ENCODE measurements at places on chromosomes 12 and 14. TPM values are rescaled to one million over a fixed set of nuclear protein-coding genes. Genes with fewer than 3 reads are reported as not detected.

Gene DCAF11
- 56.4 TPM for total RNA-seq

Gene REM2
- total RNA-seq: 0.29 TPM

Gene LRCOL1
- 0.84 TPM for total RNA-seq

Gene CIDEB
- total RNA-seq: 22.7 TPM

Gene DAO
- not detected for total RNA-seq

Gene NTN4
- total RNA-seq: 61.9 TPM

DNA sequence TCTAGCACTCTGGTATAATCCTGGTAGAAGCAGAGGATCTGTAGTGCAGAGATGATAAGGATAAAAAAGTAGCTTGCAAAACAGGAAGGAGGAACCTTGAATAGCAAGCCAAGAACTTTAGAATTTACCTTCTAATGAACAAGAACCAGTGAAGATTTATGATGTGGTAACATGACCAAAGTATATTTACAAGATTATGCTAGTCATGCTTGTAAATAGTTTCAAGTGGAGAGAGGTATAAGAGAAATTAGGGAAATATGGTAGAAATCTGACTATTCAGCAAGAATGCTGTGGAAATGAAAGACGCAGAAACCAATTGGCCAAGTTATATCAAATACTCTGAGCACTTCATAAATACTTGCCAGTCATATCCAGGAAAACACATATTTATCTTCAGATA, 47.8 kb downstream of the ERGIC2 start:
- no peaks in the 10 kb centered on the region for H3K36me3 ChIP-seq
- H3K4me1 ChIP-seq: no peaks in the 10 kb centered on the region

DNA sequence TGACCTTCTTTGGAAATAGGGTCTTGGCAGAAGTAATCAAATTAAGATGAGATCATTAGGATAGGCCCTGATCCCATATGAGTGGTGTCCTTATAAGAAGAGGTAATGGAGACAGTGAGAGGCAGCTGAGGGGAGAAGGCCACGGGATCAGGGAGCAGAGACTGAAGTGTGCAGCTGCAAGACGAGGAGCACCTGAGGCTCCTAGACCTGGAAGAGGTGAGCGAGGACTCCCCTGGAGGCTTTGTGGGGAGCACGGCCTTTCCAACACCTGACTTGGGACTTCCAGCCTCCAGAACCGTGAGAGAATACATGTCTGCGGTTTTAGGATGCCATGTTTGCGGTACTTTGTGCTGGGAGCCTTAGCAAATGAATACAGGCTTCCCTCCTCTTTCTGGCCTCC, 37.5 kb downstream of the LRTM2 start:
- no peaks in the 10 kb centered on the region for H3K4me1 ChIP-seq
- no peaks in the 10 kb centered on the region for H3K36me3 ChIP-seq
- no peak overlapping the region for H3K4me3 ChIP-seq
- H3K27me3 ChIP-seq: no peaks in the 10 kb centered on the region
- H3K27ac ChIP-seq: no peak overlapping the region

DNA sequence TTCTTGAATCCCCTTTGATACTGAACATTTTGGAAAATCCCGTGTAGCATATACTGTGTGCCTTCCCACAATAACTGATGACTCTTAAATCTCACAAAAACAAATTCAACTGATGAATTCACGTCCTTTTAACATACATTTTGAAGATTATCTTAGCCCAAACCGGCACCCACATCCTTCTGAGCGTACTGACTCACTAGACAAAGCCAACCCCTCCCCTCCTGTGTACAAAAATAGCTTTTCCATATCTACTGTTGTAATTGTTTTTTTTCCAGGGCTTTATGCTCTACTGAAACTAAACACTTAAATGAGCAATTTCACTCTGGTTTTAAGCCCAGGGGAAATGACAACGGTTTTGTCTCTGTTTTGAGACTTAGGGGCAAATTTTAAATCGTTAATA, 109.4 kb upstream of the ATF7IP start:
- H3K4me1 ChIP-seq: peaks cover 60% of the 10 kb centered on the region
- H3K27ac ChIP-seq: peak overlapping the region; percentile 98
- no peaks in the 10 kb centered on the region for H3K27me3 ChIP-seq
- H3K36me3 ChIP-seq: no peaks in the 10 kb centered on the region
- H3K4me3 ChIP-seq: no peak overlapping the region
- DNase-seq: no peak

DNA sequence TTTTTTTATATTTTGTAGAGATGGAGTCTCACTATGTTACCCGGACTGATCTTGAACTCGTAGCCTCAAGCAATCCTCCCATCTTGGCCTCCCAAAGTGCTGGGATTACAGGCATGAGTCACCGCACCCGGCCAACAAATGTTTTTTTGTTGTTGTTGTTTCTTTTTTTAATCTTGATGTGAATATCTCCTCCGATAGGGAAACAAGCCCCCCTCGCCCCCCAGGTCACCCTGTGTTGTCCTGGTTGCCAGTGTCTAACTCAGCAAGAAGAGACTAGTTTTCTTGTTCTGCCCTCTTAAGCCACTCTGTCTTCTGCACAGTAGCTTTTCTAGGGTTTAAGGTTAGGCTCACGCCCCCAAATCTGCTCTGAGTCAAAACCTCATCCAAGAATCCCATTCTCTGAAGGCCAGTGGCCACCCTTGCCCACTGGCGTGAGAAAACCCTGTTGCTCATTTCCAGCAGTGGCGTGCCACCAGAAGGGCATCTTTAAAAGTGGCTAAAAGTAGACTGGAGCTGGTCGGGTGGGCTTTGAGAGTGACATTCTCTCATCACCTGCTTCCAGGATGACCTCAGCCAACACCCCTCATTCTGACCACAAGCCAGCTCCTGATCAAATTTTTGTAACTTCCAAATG, 42.7 kb downstream of the C14orf132 start:
- H3K36me3 ChIP-seq: no peaks in the 10 kb centered on the region
- H3K4me1 ChIP-seq: peaks cover 3% of the 10 kb centered on the region
- H3K4me3 ChIP-seq: no peak overlapping the region
- H3K27me3 ChIP-seq: no peaks in the 10 kb centered on the region
- H3K27ac ChIP-seq: no peak overlapping the region
- no peak for DNase-seq

DNA sequence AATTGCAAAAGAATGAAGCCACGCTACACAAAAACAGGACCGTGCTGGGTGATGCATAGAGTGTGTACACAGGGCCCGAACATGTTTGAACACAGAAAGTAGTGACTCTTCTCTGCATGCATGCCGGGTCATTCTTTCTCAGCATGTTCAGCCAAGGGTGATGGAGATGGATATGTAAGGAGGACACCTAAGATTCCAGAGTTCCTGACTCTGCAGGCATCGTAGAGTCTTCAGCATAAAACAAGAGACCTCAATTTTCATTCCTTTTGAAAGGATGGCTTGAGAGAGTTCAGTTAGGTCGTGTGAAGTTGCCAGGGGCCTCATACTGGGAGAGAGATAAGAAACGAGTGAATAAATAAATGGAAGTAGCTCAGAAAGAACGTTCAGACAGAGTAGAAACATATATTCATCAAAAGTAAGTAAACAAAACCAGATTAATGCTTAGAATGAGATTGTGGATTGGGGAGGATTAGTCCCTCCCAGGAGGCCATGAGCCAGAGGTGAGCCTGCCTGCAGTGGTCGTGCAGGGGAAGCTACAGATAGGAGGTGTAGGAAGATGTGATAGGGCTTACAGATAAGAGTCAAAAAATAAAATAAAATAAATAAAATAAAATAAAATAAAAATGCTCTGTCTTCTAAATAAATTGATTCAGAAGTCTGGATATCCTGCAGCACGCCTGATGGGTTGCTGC, 27.6 kb upstream of the SEL1L start:
- DNase-seq: no peak
- no peaks in the 10 kb centered on the region for H3K36me3 ChIP-seq
- no peak overlapping the region for H3K4me3 ChIP-seq
- H3K27me3 ChIP-seq: no peaks in the 10 kb centered on the region
- no peak overlapping the region for H3K27ac ChIP-seq

GRCh38 chr12:14243941-14244340, 121.5 kb upstream of the ATF7IP start:
- no peak overlapping the region for H3K27ac ChIP-seq
- H3K27me3 ChIP-seq: no peaks in the 10 kb centered on the region
- no peak overlapping the region for H3K4me3 ChIP-seq
- H3K36me3 ChIP-seq: no peaks in the 10 kb centered on the region

DNA sequence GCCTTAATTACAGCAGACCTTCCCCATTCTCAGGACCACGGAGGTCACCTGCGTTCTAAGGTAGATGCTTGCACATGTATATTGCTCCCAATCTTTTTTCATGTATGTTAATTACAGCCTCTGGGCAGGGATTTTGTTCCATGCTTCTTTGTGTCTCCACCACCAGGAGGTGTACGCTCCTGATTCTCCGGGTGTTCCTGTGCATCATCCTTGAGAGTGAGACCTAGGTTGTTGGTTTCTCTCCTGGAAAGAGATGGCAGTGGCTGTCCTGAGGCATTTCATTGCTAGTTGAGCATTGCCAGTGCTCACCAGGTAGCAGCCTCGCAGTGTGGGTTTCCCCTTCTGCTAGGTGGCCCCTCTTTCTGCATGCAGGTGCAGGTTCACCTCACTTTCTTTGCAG, 52.8 kb downstream of the KCNK13 start:
- no peak overlapping the region for H3K4me3 ChIP-seq
- H3K27me3 ChIP-seq: no peaks in the 10 kb centered on the region
- no peak for DNase-seq
- H3K36me3 ChIP-seq: no peaks in the 10 kb centered on the region
- no peak overlapping the region for H3K27ac ChIP-seq

DNA sequence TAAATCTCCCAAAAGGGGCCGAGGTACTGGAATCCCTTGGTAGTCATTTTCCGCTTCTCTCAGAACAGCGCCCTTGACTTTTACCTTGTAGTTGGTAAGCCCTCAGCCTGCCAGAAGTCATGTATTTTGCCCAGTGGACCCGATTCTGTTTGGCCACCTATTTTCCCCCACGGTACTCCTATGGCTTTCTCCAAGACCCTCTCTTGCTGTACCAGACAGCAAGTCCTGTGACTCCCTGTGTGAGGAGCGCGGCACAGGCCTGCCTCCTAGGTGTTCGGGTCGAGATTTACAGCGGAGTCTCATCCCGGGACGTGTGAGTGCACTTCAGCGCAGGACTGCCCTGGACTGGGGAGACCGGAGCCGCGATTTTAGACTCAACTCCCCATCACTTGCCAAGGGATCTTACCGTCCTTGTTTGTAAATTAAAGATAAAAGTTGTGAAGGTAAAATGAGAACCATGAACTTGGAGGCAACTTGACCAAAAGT, 1.1 kb upstream of the MBD6 start:
- DNase-seq: no peak
- H3K27me3 ChIP-seq: no peaks in the 10 kb centered on the region
- H3K27ac ChIP-seq: peak overlapping the region; percentile 97
- H3K4me1 ChIP-seq: peaks cover 74% of the 10 kb centered on the region
- peaks cover 48% of the 10 kb centered on the region for H3K36me3 ChIP-seq
- H3K4me3 ChIP-seq: no peak overlapping the region

GRCh38 chr12:122147514-122148290, 26.3 kb downstream of the IL31 start:
- DNase-seq: no peak
- no peaks in the 10 kb centered on the region for H3K27me3 ChIP-seq
- H3K4me3 ChIP-seq: no peak overlapping the region
- no peaks in the 10 kb centered on the region for H3K4me1 ChIP-seq

GRCh38 chr12:6667559-6668210, 4.8 kb upstream of the ING4 start:
- H3K36me3 ChIP-seq: peaks cover 68% of the 10 kb centered on the region
- no peak overlapping the region for H3K27ac ChIP-seq
- no peaks in the 10 kb centered on the region for H3K27me3 ChIP-seq
- H3K4me3 ChIP-seq: no peak overlapping the region

GRCh38 chr12:131163189-131163738, 209.6 kb downstream of the ADGRD1 start:
- no peak for DNase-seq
- H3K4me3 ChIP-seq: no peak overlapping the region
- H3K4me1 ChIP-seq: no peaks in the 10 kb centered on the region
- H3K27me3 ChIP-seq: no peaks in the 10 kb centered on the region
- no peak overlapping the region for H3K27ac ChIP-seq

DNA sequence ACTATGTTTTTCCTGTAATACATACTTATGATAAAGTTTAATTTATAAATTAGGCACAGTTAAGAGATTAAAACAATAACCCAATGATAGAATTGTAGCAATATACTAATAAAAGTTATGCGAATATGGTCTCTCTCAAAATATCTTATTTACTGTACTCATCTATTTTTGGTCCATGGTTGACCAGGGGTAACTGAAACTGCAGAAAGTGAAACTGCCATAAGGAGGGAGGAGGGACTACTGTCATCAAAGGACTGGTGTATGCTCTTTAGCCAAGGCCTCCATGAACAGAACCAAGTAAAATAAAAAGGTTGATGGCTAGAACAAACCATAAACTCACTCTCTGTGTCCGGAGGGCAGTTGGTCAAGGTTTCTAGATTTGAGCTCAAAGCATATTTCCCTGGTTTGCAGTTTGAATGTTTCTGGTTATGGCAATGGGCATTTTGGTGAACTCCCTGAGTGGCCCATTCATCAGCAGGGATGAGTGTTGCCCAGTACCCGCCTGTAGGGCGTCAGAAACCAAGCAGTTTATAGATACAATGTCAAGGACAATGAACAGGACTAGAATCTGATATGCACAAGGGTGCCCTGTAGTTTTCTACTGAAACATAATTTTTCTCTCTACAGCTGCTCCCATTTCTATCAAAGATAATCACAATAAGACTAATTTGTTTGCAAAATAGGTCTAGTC, 19.8 kb downstream of the LEMD3 start:
- H3K4me1 ChIP-seq: no peaks in the 10 kb centered on the region
- H3K27me3 ChIP-seq: no peaks in the 10 kb centered on the region
- no peak overlapping the region for H3K4me3 ChIP-seq
- H3K27ac ChIP-seq: no peak overlapping the region

GRCh38 chr14:68222726-68223125, 403.1 kb downstream of the RAD51B start:
- H3K27me3 ChIP-seq: no peaks in the 10 kb centered on the region
- no peaks in the 10 kb centered on the region for H3K36me3 ChIP-seq
- no peaks in the 10 kb centered on the region for H3K4me1 ChIP-seq
- H3K4me3 ChIP-seq: no peak overlapping the region

DNA sequence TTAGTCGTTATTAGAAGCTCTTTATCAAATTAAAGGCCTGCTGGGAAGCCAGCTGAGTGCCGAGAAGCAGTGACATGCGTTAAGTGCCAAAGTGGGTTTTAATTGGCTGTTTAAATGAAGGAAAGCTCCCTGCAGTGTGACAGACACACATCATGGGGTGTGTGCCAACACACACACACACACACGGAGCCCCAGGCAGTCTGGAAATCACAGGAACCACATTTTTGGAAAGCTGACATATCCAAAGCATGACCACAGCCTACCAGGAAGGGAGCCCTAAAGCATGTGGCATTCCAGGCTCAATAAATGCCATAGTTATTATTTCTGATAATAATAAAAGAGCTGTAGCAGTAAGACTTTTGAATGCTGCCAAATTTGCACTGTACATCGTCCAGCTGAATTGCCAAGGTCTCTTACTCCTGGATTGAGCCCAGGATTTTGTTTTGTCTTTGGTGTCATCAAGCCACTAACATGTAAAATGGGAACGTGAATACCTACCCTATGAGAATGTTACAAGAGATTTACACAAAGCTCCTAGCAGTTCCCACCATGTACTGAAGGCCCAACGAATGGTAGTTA, 135.1 kb downstream of the TMEM30B start:
- H3K4me1 ChIP-seq: no peaks in the 10 kb centered on the region
- H3K27me3 ChIP-seq: no peaks in the 10 kb centered on the region
- no peak overlapping the region for H3K27ac ChIP-seq
- H3K4me3 ChIP-seq: no peak overlapping the region
- peak; percentile 68 for DNase-seq

GRCh38 chr12:120640861-120641833, 721 bp downstream of the CABP1 start:
- H3K4me3 ChIP-seq: peak overlapping the region; percentile 21
- H3K27ac ChIP-seq: no peak overlapping the region
- H3K27me3 ChIP-seq: peaks cover 21% of the 10 kb centered on the region
- H3K4me1 ChIP-seq: peaks cover 6% of the 10 kb centered on the region
- H3K36me3 ChIP-seq: no peaks in the 10 kb centered on the region
